Urinary bladder (tissue), 4 donors: ENCODE measurements at places on chromosomes 2 and 18.

GRCh38 chr2:61582165-61582564 lies 44.0 kb upstream of the XPO1 start:
- DNase-seq = no peak

- DNase-seq = no peak
These were observed 15.4 kb upstream of the RAB27B start for GRCh38 chr18:54812885-54813284.

DNA sequence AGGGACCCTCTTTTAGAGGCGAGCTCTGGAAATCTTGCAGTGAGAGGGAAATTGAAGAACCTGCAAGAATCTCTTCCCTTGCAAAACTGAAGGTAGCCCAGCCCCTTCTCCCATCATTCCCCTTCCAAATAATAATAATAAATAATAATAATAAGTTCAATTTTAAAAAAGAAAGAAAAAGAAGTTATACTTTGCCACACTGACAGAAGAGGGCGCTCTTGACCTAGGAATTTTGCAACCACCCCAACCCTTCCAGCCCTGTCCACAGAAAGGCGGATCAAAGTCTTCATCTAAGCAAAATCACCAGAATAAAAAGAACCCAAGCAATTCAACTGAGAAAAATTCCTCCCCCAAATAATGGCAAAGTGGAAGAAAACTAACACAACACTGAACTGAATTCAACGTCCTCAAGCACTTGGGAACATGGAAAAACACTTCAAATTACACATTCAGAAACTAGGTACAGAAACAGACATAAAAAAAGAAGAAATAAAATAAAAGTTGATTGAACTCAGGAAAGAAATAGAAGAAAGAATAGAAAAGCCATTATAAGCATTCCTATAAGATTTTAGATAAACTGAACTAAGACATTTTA lies 98.9 kb upstream of the GLS start:
- DNase-seq = no peak

- DNase-seq = no peak
These were observed 50.1 kb downstream of the MYCN start for GRCh38 chr2:15990151-15991101.

- no peak for DNase-seq
These were observed 555.8 kb downstream of the NRXN1 start for GRCh38 chr2:50476174-50476573.
